ENCODE measurements at places on chromosomes 16 and 17.

- DNase-seq, result no peak
Observed at GRCh38 chr16:52022177-52022576, 524.8 kb downstream of the TOX3 start.

GRCh38 chr17:1532836-1533602 lies 16.6 kb upstream of the INPP5K start:
- DNase-seq, result no peak

GRCh38 chr17:75088465-75089417 lies 987 bp downstream of the SLC16A5 start:
- DNase-seq, result peak; percentile 14

DNA sequence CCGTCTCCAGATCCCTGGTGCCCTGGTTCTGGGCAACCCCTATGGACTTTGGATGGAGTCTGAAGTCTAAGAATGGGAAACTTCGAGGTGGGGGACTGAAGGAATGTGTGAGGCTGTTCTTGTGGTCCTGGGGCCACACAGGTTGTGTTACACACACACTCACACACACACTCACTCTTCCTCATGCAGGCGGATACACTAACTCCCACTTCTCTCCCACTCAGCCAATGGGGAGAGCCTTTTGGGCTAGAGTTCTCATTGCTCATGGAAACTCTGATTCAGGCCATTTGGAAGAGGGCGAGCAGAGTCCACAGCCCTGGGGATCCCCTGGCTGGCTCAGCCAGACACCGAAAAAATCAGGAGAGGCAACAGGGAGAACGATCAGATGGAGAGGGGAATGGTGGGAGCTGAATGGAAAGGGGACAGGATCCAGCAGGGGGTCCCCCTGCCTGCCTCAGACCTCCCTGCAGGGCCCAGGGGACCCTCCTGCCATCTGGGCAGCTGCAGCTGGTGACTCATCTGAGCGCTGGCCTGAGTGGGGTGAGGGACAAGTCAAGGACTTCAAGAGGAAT lies 9.1 kb downstream of the IGFBP4 start:
- DNase-seq, result no peak

GRCh38 chr16:28260193-28260592 lies 32.1 kb upstream of the SBK1 start:
- DNase-seq, result no peak

- DNase-seq, result no peak
Observed at GRCh38 chr17:48541577-48542113, 3.3 kb downstream of the HOXB2 start.

DNA sequence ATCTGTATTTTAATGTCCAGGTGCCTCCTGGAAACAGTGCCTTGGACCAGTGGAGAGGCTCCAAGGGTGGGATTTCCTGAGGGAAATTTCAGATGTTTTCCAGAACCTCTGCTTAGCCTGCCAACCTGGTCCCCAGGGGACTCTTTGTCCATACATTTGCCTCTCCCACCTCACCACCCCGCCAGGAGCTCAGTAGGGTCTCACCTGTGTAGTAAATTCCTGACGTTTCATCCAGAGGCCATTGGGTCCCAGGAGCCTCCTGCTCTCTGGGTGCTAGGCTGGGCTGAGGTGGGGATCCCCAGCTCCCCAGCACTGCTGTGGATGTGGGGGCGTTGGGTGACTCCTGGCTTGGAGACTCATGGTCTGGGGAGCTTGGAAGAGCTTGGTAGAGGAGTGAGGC lies 2.7 kb downstream of the NLRP1 start:
- no peak for DNase-seq

GRCh38 chr16:4981473-4981872 lies 23.3 kb downstream of the SEC14L5 start:
- DNase-seq, result no peak

GRCh38 chr16:17235147-17235815 lies 235.5 kb downstream of the XYLT1 start:
- DNase-seq, result no peak

DNA sequence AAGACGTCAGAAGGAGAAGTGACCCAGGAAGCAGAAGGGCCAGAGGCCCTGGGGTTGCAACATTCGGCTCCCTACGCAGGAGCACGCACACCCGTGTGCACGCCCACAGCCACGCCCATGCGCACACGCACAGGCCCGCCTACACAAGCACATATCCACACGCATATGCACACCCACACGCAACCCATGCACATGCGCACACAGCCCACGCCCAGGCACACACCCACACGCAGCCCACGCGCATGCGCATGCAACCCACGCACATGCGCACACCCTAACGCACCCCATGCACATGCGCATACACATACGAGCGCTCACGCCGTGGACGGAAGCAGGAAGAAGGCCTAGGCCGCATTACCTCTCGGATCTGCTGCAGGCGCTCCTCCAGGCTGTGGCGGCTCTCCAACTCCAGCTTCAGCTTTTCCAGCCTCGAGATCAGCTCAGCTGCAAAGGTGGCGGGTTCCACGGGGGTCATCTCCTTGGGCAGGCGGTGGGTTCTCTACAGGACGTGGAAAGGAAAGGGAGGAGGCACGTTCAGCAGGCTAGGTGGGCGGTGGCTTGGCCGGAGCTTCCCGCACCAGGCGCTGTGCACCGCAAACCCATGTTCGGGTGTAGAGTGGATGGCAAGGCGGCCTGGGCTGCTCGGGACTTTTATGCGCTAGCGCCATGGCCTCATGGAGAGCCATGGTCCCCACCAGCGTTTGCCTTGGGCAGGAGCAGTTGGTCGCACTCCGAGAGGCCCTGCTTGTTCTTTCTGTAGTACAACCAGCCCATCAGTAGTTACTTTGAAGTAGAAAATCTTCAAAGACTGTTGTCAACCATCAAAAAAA lies 23.4 kb downstream of the AXIN2 start:
- no peak for DNase-seq

GRCh38 chr16:84324434-84325262 lies 30.0 kb downstream of the WFDC1 start:
- no peak for DNase-seq

DNA sequence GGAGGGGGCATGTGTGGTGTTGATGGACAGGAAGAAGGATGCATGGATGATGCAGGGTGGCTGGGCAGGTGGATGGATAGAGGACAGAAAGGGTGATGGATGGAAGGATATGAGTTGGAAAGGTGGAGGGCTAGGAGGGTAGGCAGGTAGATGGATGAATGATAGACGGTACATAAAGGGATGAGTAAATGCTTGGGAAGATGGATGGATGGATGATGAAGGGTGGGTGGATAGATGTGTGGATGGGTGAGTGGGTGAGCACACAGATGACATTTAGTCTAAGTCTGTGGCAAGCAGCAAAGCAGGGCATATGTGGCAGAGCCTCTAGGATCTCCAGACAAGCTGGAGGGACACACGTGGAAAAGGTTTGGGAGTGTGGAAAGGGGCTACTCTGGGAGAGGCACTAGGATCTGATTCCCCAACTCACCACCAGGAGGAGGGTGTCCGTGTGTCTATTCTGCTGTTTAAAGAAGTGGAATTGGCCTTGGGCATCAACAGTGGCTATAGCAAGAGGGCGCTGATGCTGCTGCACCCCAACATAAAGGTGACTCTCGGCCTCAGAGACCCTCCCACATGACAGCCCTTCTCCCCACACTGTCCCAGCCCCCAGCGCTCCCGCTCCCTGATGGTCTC lies 8.2 kb downstream of the PLD2 start:
- DNase-seq, result no peak

DNA sequence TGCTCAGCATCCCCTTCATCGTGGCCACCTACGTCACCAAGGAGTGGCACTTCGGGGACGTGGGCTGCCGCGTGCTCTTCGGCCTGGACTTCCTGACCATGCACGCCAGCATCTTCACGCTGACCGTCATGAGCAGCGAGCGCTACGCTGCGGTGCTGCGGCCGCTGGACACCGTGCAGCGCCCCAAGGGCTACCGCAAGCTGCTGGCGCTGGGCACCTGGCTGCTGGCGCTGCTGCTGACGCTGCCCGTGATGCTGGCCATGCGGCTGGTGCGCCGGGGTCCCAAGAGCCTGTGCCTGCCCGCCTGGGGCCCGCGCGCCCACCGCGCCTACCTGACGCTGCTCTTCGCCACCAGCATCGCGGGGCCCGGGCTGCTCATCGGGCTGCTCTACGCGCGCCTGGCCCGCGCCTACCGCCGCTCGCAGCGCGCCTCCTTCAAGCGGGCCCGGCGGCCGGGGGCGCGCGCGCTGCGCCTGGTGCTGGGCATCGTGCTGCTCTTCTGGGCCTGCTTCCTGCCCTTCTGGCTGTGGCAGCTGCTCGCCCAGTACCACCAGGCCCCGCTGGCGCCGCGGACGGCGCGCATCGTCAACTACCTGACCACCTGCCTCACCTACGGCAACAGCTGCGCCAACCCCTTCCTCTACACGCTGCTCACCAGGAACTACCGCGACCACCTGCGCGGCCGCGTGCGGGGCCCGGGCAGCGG lies 3.2 kb downstream of the UTS2R start:
- DNase-seq, result no peak

- peak; percentile 54 for DNase-seq
Observed at GRCh38 chr17:44968225-44969143, at the start of gene C1QL1. TSS of gene C1QL1 (minus strand) at chr17:44968303. CDS start at chr17:44968048, 255 bp downstream.
